ENCODE measurements at places on chromosomes 2 and 18.

DNA sequence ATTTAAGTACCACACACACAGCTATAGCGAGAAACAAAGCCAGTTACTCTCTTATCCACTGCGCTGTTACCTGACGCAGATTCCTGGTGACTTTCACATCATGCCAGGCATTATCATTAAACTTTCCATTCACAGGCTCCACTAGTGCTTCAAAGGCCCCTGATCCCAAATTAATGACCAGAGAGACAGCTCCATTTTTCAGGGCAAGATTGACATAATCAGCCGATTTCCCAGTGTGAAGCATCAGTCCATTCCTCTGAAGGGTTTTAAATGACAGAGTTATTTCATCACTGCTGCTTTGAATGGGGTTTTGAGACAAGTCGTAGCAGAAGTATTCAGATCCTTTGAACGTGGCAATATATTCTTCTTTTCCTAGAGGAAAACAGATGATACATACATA is 408.7 kb downstream of the NRXN1 start:
- no peak for DNase-seq

- peak; percentile 69 for DNase-seq
These were observed 71.6 kb downstream of the NDUFA10 start for GRCh38 chr2:239953418-239954061.

DNA sequence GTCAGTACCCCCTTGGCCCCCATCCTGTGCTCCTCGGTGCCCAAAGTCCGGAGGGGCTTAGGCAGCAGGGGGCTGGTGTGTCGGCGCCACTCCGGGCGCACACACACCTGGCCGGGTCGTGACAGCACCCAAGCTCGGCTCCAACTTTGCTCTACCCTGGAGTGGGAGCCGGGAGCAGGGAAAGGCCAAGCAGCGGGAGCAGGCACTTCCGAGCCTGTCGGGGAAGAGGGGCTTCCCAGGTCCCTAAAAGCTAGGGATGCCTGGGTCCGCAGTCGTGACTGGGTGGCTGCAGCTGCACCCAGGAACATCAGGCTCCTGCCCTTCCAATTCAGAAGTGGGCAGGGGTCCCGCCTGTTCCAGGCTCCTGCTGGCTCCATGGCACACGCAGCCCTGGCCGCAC is 48.4 kb downstream of the PAPOLG start:
- no peak for DNase-seq

DNA sequence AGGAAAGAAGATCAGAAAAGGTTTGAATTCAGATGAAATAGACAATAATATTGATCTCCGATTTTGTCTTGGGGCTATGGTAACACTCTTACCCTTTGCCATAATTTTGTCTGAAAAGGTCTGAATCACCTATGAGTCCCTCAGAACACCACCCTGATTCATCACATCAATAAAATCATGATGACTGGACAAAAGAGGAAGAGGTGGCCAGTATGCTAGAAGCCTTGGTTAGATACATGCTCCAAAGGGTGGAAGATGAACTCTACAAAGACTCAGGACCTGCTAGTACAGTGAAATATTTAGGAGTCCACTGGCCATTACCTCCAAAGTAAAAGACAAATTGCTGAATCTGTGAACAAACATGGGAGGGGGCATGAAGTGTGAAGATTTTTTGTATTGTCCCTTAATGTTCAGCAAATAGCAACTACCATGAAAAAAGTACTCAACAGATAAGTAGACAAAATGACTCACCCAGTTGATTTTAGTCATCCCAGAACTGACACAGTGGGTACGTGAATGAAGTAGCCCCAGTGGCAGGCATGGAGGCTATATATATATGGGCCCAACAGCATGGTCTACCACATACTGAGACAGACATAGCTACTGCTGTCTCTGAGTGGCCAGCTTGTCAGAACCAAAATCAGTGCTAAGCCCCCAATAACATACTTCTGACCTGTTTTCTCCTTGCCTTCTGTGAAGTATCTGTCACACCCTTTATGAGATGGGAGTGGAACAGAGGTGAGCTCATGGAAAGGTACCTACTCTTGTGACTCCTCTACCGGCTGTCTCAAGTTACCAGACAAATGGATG is 36.5 kb upstream of the GLS start:
- DNase-seq = no peak

DNA sequence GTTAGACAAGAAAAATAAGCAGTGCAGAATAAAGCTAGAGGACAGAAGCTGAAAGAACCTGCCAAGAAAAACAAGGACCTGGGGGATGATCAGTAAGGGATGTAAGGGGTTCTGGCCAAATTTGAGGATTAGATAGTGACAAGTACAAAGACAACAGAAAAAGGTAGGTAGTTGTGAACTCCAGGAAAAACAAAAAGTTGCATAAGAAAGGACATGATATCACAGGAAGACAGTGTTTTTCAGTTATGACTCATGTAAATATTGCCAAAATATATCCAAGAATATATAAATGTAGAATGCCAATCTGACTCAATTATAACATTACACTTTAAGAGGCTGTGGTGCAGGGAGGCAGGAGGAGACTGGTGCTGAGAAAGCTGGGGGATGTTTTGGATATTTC is 209.8 kb upstream of the SH3BP4 start:
- no peak for DNase-seq

All from chondrocyte (in vitro differentiated cells).